ENCODE measurements at places on chromosomes 7 and 10.

DNA sequence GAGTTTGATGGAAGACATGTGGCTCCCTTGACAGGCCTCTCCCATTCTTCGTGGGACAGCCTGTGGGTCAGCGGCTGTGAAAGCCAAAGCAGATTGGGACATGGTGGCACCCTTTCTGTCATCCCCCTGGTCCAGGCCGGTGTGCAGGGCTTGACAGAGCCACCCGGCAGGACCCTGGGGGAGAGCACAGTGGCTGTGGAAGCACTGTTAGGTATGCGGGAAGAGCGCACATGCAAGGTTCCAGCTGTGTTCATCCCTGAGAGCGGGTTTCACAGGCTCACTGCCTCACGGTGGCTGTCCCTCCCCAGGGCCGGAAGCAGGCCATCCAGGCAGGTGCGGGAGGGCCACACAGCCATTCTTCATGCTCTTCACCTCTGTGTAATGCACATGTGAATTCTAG is 29.8 kb downstream of the SHH start:
- no peak for DNase-seq

GRCh38 chr10:26879744-26880143 is 19.0 kb upstream of the ABI1 start:
- no peak for DNase-seq

- no peak for DNase-seq
These were observed 1.6 kb upstream of the PRF1 start for GRCh38 chr10:70604106-70604505.

GRCh38 chr10:127354255-127354654 is 157.9 kb upstream of the INSYN2A start:
- no peak for DNase-seq

DNA sequence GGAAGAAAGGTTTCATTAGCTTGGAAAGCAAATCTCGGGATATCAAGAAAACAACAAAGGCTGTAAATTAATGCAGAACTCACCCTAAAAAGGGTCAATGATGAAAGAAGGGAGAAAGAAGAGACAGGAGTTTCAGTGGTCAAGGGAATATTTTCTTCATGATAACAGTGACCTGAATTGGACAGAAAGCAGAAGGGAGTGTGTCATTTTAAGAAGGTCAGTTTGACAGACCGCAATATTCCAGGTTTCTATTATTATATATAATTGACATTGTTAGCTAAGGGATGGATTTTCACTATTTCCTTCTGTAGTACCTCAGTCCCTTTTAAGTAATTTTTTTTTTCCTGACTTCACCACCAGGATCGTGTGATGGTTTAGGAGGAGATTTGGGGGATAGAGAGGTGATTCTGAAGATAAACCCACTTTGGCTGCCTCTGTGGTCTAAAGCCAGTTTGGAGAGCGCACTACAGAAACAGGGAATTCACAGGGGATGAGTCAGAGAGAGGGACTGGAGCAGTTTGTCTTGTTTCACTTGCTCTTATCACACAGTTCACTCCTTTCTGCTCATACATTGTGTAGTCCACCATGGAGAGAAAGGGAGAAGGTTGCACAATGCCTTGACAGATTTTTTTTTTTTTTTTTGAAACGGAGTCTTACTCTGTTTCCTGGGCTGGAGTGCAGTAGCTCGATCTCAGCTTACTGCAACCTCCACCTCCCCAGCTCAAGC is 417.9 kb downstream of the AUTS2 start:
- DNase-seq = no peak
